Kidney epithelial cell (primary cell): ENCODE measurements at places on chromosomes 6 and 20. TPM values are rescaled to one million over a fixed set of nuclear protein-coding genes. Genes with fewer than 3 reads are reported as not detected.

DNA sequence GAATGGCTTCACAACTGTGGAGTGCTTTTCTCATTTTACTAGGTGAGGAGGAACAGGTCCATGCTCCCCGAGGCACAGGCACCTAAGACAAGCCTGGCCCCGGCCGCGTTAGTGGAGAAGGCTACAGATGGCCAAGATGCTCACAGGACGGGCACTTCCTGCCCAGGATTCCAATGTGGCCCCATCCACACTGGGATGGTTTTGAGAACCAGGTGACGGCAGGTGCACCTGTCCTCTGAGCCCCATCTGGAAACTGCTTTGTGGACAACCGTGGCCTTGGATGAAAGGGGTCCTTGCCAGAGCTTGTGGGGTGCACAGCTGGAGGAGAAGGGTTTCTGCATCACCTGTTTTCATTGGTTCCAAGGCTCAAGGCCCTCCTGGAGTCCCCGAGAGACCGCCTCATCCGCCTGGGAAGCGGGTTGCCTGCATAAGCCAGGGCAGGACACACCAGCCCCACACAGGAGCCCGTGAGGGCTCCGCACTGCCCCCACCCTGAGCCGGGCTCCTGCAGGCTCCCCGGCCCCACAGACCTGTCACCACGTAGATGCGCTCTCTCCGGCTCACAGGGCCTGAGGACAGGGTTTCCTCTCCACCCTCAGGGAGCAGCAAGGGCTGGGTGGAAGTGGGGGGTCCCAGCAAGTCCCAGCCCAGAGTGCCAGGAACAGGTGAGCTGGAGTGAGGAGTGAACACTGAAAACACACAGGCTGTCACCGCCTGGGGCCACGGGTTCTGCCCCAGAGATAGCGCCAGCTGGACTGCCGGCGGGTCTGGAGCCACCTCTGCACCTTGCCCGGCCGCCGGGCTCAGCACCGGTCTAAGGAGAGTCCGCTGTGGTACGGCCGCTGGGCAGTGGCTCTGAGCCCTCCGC lies 18.3 kb downstream of the NTSR1 start:
- DNase-seq: no peak

NKAIN2 gene
- total RNA-seq: 0.55 TPM in 1 of 2 replicates, not detected in the other

BPIFB1 gene
- not detected in 2 replicates for total RNA-seq

DNA sequence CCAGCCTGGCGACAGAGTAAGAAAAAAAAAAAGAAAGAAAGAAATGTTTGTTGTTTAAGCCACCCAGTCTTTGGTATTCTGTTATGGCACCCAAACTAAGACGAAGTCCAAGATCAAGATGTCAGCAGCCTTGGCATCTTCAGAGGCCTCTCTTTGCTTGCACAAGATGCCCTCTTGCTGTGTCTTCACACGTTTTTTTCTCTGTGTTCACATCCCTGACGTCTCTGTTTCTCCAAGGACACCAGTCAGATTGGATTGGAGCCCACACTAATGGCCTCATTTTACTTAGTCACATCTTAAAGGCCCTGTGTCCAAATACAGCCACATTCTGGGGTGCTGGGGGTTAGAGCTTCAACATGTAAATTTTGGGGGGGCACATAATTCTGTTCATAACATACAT lies 380.9 kb downstream of the GJA1 start:
- DNase-seq: no peak

- no peak for DNase-seq
Measured at GRCh38 chr6:75611702-75612375, 10.2 kb downstream of the SENP6 start.

PRSS16 gene
- 1.6 and 2.2 TPM in 2 replicates for total RNA-seq

ZBTB46 gene
- total RNA-seq: 7.2 and 7.8 TPM in 2 replicates
